Right cardiac atrium (tissue), 5 donors: ENCODE measurements at places on chromosomes 1 and 21. TPM values are rescaled to one million over a fixed set of nuclear protein-coding genes. Genes with fewer than 3 reads are reported as not detected.

- DNase-seq: no peak
Observed at GRCh38 chr1:236495467-236496112, 28.2 kb upstream of the LGALS8 start.

GRCh38 chr21:25582888-25583287 lies 24.4 kb downstream of the MRPL39 start:
- no peak for DNase-seq

GRCh38 chr1:1678581-1679380 lies 13.8 kb downstream of the SLC35E2B start:
- peak; percentile 9 for DNase-seq

C1QC gene
- total RNA-seq: 96.3 TPM
